Amniotic epithelial cell (primary cell): ENCODE measurements at places on chromosomes 1 and 21.

DNA sequence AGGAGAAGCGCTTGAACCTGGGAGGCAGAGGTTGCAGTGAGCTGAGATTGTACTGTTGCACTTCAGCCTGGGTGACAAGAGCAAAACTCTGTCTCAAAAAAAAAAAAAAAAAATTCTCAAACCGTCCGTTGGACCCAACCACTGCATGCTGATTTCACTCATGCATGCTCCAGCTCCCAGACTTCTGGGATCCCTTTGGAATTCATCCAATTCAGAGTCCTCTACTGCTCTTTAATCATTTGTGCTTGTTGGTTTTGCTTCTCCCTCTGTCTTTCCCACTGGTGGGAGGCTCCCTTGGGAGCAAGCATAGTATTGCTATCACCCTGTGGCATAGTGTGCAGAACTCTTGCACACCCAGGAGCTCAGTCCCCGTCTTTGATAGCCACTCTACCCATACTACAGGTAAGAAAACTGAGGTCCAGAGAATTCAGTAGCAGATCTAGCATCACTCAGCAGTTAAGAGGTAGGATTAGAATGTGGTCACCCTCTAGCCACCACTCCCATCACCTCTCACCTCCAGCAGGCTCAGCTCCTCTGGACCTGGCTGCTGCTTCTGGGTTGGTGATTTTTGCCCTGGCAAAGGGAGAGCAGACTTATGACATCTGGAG is 3.1 kb upstream of the LMNA start:
- DNase-seq: peak; percentile 70

DNA sequence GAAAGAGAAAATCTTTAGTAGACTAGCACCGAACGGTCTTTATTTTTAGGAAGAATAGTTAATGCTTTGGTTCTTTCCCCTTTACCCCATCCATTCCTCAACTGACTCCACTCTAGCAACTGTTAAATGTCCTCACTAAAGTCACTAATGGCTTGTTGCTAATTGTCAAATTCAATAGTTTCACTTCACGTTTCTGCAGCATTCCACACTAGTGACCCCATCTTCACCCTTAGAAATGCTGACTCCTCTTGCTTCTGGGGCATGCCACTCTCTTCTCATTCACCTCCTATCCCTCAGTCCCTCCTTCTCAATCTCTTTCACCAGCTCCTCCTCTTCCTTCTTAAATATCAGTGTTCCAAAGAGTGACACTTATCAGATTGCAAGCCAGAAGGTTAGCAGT is 19.4 kb upstream of the CADM3 start:
- no peak for DNase-seq

DNA sequence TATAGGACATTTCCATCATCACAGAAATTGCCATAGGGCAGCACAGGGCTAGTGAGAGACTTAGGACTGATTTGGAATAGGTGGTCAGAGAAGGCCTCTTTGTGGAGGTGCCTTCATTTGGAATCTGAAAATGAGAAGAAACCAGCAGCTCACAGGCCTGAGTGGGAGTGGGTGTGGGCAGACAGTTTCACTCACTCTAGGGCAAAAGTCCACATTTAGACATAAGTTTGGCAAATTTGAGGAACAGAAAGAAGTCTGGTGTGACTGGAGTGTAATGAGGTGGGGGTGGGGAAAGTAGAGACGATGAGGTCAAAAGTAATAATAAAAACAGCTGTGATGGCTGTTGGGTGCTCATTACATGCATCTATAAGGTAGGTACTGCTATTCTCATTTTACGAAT is 22.4 kb upstream of the BCAR3 start:
- DNase-seq: no peak

GRCh38 chr1:231694465-231695077 is 68.0 kb downstream of the DISC1 start:
- DNase-seq: no peak

GRCh38 chr1:108570128-108570527 is 10.2 kb downstream of the EEIG2 start:
- peak; percentile 43 for DNase-seq

GRCh38 chr1:224253721-224254120 is 70.7 kb downstream of the DEGS1 start:
- DNase-seq: no peak

- peak; percentile 44 for DNase-seq
Observed at GRCh38 chr1:97004054-97004453, 282.5 kb downstream of the PTBP2 start.

GRCh38 chr1:213693864-213694263 is 293.9 kb upstream of the PROX1 start:
- no peak for DNase-seq

DNA sequence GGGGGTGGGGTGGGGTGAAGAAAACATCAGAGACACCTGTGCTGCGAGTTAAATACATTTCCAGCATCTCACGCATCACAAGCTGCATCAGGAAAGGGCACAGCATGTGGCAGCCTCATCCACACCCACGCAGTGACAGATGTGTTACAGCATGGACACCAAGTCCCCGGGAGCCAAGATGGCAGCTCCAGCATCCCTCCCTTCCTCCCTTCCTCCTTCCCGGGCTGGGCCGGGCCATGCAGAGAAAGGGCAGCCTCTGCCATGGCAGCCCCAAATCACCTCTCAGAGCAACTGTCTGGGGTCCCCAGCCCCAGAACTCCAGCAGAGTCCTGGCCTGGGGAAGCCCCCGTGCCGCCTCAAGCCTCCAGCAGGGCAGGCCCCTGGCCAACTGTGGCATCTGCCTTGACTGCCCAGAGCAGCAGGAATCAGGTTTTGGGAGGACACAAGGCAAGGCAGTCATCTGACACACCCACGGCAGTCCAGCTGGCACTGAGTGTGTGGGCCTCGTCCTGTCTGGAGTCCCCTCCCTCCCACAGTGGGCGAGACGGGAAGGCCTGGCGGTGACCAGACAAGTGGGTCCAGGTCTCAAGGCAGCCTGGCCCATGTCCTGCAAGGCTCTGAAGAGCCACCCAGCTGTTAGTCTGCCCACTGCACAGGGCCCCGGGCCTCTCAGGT is 6.2 kb downstream of the SMIM1 start:
- no peak for DNase-seq

DNA sequence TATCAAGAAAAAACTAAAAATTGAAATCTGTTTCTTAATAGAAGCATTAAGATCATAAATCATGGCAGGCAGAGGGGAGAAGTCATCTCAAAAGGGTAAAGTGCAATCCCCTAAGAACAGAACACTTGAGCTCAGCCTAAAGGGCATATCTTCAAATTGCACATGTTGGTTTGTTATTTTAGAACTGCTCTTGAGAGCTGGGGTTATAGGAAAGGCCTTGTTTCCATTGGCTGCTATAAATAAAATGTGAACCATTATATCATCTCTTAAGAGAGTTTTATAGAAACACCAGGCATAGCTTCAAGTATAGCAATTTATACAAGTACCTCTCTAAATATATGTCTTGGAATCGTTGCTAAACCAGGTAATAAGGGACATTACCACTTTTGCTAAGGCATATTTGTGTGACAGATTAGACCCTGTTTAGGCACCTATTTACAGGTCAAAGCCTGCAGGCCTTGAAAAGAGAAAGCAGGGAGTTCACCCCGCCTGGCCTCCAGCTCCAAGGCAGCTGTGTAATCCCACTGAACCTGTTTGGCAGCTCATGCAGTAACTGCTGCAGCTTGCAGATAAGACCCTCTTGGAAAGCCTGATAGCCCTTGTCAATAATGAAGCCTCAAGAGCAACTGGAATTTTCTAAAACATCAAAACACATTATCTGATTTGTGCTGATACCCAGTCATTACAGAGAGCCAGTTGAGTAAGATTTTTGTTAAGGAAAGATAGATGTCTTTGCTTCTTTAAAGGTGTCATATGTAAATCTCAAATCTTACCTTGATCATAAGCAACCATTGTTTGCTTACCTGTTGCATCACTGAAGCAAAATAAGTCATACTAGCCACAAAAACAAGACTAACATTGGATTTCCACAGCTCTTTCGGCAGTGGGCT is 24.2 kb upstream of the SYDE2 start:
- no peak for DNase-seq

- DNase-seq: no peak
Observed at GRCh38 chr1:223474804-223475203, 81.6 kb downstream of the CCDC185 start.

GRCh38 chr1:25685938-25686665 is 69.5 kb downstream of the MAN1C1 start:
- DNase-seq: no peak

- DNase-seq: no peak
Observed at GRCh38 chr21:29638138-29638537, 301.7 kb downstream of the GRIK1 start.

- DNase-seq: no peak
Observed at GRCh38 chr1:156807627-156808026, 9.0 kb downstream of the SH2D2A start.

DNA sequence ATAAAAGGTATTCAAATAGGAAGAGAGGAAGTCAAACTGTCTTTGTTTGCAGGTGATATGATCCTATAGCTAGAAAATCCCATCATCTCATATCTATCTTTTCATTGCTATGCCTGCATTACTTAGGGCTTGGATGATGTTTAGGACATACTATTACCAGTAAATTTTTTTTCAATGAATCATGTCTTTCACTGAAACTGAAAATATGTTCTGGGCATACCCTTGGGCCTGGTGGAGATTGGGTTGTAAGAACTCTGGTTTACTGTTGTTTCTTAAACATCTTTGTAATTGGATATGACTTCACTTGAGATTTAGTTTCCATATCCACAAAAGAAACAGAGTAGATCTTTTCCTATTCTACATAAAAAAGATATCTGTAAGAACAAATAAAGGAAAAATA is 502.2 kb upstream of the PRMT6 start:
- no peak for DNase-seq

DNA sequence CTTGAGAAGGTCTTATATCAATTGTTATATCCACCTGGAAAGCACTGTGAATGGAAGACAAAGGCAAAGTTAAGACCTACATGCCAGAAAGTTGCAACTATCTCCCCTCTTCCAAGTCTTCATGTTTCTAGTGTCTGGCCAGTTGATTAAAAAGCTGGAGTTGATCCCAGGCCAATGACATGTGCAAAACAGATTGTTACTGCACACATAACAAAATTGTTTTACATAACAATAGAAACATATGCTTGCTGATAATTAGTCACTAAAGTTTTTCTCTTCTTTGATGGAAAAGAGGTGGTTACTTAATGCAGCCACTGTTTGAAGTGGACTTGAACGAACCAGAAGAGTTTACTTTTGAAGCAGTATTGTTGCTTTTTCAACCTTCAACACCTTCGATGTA is 158.2 kb downstream of the TGFBR3 start:
- no peak for DNase-seq

DNA sequence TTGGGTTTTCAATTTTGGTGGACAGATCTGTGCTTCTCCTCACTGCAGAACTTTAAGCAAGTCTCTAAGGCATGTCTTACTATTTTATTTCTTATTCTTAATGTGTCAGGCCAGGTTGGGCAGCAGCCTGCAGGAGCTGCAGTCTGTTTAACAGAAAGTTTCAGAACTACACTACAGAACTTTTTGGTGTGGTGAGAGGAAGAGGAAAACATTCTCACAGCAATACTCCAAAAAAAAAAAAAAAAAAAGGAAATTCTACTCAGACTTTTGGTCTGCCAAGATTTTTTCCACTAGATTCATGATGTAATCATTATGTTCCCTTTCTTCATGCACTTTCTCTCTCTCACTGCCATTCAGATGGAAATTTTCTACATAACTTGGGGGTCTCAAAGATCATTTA is 255.2 kb downstream of the COL11A1 start:
- DNase-seq: no peak

GRCh38 chr1:115765091-115765490 is 3.4 kb downstream of the CASQ2 start:
- DNase-seq: no peak

DNA sequence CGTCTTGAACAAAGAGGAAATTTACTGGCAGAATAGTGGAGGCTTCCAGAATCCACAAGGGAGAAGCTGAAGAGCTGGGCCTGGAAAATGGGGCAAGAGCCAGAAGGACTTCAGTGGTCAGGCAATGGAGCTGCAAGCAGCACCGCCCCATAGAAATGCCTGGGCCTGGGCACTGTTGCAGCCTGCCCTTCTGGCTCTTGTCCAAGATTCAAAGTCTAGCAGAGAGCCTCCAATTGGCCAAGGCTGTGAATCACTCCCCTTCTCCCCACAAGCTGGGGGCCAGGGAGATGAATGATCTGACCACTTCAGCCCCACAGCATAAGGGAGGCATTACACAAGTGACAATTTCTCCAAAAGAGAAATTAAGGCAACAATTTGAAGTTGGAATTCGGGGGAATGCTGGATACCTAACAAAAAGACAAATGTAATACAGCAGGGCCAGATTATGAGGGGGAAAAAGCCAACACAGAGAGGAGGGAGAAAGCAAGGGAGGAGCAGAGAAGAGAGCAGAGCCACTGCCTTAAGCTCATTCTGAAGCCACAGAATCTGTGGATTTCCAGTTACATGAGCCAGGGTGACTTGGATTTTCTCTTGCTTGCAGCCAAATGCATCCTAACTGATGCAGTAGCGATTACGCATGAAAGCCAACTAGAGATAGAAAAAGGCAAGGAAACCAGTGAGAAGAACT is 80.3 kb downstream of the LRIG2 start:
- DNase-seq: peak; percentile 37

DNA sequence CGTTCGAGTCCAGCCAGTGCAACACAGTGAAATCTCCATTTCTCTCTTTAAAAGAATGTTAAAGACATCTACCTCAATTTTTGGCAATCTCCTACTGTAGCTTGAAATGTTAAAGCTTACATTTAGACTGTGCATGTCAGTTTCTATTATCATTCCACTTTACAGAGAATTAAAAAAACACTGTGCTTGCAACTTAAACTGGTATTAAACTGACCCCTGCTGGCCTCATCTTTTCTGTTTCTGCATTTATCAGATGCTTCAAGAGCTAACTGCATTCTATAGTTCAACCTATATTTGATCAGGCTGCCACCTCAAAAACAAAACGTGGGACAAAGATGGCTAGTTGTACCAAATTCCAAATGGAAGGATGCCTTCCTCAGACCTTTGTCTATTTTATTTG is 226.5 kb downstream of the SMYD3 start:
- peak; percentile 41 for DNase-seq

DNA sequence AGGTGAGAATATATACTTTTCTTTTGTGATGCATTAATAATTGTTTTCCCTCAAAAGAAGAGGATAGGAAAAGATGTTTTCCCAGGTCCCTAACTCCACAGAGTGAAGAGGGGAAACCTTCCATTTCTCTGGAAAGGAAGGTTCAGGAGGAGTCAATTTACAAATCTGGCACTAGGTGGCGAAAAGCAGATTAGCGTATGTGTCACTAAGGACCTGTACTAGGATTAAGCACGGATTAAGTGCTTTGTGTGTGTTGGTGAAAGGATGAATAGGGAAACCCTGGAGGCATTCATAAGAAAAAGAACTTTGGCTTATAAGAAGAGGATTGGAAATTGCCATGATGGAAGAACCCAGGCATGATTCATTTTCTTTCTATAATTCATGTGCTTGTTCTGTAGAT is 410.1 kb upstream of the PLXNA2 start:
- DNase-seq: peak; percentile 14

GRCh38 chr1:5985250-5985649 is 7.0 kb downstream of the NPHP4 start:
- DNase-seq: no peak

DNA sequence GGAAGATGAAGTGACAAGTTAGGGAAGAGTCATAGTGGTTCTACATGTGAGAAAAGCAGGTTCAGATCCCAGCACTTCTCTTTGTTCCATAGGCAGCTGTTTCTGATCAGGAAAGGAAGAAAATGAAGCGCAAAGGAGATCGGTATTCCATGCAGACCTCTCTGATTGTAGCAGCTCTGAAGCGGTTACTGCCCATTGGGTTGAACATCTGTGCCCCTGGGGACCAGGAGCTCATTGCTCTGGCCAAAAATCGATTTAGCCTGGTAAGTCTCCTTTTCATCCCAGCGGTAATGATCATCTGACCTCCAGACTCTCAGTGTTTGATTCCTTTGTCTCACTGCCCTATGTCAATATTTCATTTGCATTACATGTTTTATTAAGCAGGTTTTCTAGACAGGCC is 173.6 kb downstream of the ZP4 start:
- DNase-seq: no peak
